ENCODE measurements at places on chromosomes 11 and 22.

DNA sequence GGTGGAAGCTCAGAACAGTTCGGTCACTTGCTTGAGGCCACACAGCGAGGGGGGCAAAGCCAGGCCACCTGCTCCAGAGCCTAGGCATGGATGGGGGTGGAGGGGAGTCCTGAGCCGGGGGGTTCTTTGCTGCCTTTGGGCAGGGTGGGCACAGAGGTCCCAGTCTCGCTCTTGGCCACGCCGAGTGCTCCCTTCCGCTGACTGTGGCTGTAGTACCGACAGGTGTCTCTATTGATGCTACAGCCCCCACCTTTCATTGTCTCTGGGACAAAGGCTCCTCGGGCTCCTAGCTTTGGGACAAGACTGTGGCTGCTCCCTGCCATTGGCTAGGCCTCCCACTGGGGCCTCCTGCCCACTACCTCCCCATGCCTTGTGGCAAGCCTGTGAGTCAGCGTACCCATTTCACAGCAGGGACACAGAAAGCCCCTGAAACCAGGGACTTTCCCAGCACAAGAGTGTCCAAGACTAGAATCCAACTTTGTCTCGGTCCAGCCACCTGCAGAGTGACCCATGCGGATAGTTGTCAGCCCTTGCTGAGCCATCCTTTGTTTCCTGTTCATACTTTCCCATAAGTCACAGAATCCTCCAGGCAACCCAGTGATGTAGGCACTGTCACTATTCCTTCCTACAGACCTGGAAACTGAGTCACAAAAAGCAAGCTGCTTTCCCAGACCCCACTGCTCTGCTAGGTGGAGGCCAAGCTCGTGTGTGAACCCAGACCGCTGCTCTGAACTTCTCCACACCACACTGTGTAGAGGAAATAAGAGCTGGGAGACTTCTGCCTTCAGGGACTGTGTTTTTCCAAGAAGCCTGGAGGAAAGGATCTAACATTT lies 17.2 kb downstream of the MYEOV start:
- peak; percentile 62 for DNase-seq

DNA sequence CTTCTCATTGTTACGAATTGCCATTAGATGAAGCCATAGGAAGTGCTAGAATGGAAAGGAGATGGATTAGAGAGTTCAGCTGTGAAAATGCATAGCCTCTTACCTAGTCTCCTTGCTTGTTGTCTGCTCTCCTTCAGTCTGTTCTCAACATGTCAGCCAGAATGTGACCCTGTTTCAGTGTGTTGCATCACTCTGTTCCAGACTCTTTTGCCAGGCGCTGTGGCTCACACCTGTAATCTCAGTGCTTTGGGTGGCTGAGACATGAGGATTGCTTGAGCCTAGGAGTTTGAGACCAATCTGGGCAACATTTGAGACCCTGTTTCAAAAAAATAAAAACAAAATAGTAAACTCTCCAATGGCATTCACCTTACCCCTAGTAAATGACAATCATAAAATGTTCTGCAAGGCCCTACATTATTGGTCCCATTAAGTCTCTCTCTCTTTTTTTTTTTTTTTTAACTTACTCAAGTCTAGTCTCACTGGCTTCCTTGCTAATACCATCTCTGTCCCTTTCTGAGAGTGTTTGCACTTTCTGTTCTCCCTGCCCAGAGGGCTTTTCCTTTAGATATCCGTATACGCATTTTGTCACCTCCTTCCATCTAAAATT lies 39.4 kb downstream of the CYP2R1 start:
- DNase-seq, result no peak

DNA sequence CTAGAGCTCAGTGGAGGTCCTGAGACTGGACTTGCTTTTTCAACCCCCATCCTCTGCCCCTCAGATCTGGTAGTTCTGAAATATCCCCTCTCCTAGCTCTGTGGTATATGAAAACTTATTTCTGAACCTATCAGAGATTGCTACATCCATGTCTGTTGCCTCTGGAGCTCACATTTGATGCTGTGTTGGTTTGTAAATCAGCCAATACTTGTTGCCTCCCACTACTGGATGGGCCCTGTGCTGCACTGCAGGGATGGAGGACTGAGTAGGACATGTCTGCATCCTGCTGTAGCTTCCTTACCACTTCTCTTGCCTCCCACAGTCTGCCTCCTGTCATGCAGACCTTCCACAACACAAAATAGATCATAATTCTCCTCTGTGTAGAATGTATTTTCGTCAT lies 5.2 kb downstream of the OLFML1 start:
- no peak for DNase-seq

DNA sequence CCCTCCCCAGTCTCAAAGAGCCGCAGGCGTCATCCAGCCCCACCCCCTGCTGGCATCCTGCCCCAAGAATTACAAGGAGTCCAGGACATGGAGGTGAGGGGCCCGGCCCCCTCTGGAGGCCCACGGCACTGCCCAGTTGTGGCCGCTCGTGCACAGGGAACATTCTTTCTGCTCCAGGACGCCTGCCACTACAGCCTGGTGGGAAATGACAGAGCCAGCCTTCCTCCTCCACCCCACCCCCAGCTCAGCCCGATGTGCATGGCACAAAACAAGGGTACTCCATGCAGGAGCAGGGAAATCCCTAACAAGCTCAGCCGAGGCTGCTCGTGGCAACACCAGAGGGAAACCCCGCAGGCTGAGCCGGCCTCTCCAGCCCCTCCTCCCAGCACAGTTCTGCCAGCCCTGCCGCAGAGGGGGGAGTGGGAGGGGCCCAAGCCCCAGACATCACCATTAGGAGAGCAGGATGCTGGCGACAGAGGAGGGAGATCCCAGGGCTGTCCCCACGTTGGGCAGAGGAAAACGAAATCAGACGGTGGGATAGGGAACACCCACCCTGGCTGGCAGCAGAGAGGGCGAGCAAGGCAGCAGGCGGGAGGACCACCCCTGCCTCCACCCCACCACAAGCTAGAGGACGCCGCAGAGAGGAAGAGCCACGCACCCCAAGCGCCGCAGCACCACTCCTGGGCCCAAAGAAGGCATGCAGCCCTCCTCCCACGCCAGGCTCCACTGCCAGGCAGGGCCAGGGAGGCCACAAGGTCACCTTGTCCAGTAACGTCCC lies 10.0 kb downstream of the IGSF9B start:
- peak; percentile 78 for DNase-seq

- DNase-seq, result no peak
Observed at GRCh38 chr11:16402654-16403447, 46.5 kb upstream of the SOX6 start.

- no peak for DNase-seq
Observed at GRCh38 chr22:42371099-42371498, 61.1 kb downstream of the NFAM1 start.

DNA sequence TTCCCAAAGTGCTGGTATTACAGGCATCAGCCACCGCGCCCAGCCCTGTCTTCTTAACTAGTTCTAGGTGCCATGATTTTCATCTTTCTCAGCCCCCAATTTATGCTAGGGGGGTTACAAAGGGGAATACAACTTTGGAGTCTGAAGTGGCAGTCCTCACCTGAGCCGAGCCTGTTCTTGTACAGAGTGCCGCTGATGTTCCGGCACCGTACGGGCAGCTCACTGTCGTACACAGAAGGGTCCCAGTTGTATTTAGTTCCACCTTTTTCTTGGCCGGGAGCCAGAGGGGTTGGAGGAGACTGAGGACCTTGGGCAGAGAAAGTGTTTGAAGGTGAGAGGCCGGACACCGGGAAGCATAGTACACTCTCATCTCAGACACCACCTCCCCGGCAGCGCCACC lies 7.3 kb downstream of the DEAF1 start:
- no peak for DNase-seq

- DNase-seq, result no peak
Observed at GRCh38 chr11:119721129-119722120, 7.6 kb downstream of the NECTIN1 start.

- DNase-seq, result no peak
Observed at GRCh38 chr11:17479284-17480214, 2.9 kb upstream of the ABCC8 start.

GRCh38 chr22:48369789-48370507 lies 1457.7 kb downstream of the BRD1 start:
- no peak for DNase-seq

GRCh38 chr11:34639545-34639944 lies 18.7 kb downstream of the EHF start:
- no peak for DNase-seq

DNA sequence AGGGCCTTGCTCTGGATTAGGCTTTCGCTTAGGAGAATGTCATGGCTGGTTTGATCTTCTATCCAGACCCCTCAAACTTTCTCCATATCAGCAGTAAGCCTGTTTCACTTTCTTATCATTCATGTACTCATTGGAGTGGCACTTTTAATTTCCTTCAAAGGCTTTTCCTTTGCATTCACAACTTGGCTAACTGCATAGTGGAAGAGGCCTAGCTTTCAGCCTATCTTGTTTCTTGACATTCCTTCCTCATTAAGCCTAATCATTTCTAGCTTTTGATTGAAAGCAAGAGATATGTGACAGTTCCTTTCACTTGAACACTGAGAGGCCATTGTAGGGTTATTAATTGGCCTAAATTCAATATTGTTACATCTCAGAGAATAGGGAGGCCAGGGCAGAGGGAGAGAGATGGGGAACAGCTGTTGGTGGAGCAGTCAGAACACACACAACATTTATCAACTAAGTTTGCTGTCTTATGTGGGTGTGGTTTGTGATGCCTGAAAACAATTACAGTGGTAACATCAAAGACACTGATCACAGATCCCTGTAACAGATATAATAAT lies 37.7 kb upstream of the APOBEC3A start:
- DNase-seq, result no peak

GRCh38 chr11:129346916-129347315 lies 28.7 kb upstream of the BARX2 start:
- DNase-seq, result no peak

GRCh38 chr11:115269191-115269950 lies 234.8 kb downstream of the CADM1 start:
- DNase-seq, result no peak

- no peak for DNase-seq
Observed at GRCh38 chr11:77619576-77620198, 17.9 kb downstream of the CLNS1A start.

GRCh38 chr11:69352715-69353319 lies 58.9 kb downstream of the MYEOV start:
- no peak for DNase-seq

DNA sequence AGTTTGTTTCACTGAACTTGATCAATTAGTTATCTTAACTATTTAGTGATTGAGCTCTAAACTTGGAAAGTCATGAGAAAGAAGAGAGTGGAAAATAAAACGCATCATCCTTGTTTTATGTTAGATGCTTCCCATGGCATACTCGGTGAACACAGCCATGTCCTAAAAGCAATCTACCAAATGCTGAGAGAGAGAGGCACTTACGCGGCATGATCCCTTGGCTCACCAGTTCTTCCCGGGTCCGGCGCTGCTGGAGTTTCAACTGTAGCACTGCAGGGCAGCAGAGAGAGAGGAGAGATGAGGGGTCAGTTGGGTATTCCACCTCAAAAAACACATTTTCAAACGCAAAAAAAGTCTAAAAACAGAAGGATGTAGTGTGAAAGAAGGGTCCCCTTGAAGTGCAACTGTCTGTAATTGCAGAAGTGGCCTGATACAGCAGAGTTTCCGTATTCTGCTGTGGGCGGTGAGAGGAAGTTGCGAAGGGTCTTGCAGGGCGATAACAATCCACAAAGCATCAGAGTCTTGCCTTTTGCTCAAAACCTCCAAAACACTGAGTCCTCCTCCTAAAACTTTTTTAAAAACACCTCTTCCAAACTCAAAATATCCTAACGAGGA lies 92.7 kb downstream of the SGSM3 start:
- DNase-seq, result no peak

Data from activated naive CD4-positive, alpha-beta T cell treated with anti-CD3 and anti-CD28 coated beads, Interleukin-2, amount 50 U/mL, for 72 hours (primary cell).